ENCODE measurements at places on chromosomes 16 and 17.

DNA sequence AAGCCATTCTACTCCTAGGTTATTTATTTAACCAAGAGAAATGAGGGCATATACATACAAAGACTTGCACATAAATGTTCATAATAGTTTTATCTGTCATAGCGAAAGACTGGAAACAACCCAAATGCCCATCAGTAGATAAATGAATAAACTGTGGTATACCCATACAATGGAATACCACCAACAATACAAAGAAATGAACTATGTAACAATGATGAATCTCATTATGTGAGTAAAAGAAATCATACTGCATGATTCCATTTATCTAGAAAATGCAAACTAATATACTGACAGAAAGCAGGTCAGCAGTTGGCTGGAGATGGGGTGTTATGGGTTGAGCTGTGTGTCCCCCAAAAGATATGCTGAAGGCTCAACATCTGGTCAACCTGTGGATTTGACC, 57.3 kb downstream of the CEP95 start:
- DNase-seq: peak; percentile 12

GRCh38 chr16:71257768-71258167, 27.2 kb upstream of the HYDIN start:
- DNase-seq: no peak

DNA sequence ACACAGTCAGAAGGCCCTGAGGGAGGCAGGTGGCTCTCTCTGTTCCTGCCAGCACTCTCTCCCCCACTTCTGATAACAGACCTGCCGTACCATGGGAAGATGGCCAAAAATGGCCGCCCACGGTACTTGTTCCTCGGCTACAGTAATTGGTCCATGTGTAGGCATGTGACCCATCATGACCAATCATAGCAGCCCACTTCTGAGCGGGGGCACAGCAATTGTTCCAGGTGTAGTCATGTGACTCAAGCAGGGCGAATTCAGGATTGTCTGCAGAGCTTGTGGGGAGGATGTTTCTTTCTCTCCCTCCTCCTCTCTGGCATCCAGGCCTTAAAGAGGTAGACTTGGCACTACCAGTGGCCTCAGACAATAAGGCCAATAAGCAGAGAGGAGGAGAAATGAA, 250.4 kb downstream of the MRTFB start:
- no peak for DNase-seq

GRCh38 chr17:77438241-77439188, 297.7 kb downstream of the SEC14L1 start:
- no peak for DNase-seq

- DNase-seq: no peak
Measured at GRCh38 chr17:41492771-41493170, 3.1 kb upstream of the KRT36 start.

DNA sequence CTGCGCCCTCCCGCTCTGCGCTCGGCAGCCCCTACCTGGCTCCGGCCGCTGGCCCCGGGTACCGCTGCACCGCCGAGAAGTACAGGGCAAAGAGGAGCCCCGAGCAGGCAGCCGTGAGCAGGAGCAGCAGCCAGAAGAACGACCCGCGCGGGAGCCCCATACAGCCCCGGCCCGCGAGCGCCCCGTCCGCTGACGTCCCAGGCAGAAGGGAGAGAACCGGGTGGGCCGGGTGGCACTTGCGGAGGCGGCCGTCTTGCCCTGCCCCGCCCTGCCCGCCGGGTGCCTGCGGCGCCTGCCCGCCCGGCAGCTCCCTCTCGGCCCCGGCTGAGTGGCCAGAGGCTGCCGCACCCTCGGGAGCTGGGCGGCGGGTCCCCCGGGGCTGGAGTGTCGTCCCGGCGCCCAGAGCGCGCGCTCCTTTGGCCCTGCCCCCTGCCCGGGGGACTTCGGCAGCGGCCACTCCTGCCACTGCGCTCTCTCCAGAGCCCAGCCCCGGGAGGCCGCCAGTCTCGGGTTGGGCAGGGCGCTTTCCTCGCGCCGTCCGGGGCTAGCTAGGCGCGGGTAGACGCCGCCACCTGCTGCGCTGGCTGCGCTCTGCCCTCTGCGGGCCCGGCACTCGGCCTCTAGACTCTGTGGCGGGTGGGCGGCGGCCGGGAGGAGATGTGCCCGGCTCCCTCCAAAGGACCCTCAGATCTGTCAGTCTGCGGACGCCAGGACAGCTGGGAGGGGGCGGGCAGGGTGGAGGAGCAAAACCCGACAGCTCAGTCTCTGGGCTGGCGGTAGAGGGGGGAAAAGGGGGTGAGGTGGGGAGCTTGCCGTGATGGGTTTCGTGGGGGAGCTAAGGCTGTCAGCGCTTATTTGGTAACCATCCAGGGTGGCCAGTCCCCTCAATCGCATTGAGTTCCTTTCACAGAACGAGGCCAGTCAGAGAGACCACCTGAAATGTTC, at the start of gene ST6GALNAC2:
Gene ST6GALNAC2 (minus strand): TSS at position 212 of the 945 bp plus-strand sequence. CDS start 52 bp downstream, at position 160.
- no peak for DNase-seq

GRCh38 chr17:33366960-33367359, 73.9 kb upstream of the ASIC2 start:
- DNase-seq: no peak

GRCh38 chr17:47797797-47798196, 23.8 kb downstream of the OSBPL7 start:
- DNase-seq: no peak

GRCh38 chr16:67477960-67478554, 2.9 kb downstream of the ATP6V0D1 start:
- no peak for DNase-seq

- DNase-seq: peak; percentile 76
Measured at GRCh38 chr17:35312790-35313711, 60.4 kb downstream of the SLFN11 start.

DNA sequence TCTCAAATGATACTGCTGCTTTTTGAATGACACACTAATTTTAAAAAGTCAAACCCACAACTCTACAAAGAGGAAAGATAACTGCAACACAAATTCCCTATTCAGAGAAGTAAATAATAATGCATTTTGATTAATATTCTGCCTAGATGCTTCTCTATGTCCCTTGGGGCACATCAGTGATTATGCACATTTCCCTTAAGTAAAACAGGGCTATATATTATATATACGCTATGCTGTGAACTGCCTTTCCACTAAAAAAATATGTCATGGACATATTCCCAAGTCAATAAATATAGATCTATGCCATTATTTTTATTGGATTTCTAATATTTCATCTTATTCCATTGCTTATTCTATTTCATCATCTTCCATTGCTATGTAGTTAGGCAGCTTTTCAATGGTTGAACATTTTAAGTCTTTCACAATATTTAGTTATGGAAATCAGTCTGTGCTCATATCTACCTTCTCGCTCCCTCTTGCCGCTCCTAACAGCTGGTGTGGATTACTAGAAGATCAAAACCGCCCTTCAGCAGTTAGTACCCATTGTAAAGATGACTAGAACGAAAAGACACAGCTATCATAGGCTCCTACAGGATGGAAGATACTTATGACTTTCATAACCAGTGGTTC, 468.2 kb upstream of the GOT2 start:
- DNase-seq: no peak

DNA sequence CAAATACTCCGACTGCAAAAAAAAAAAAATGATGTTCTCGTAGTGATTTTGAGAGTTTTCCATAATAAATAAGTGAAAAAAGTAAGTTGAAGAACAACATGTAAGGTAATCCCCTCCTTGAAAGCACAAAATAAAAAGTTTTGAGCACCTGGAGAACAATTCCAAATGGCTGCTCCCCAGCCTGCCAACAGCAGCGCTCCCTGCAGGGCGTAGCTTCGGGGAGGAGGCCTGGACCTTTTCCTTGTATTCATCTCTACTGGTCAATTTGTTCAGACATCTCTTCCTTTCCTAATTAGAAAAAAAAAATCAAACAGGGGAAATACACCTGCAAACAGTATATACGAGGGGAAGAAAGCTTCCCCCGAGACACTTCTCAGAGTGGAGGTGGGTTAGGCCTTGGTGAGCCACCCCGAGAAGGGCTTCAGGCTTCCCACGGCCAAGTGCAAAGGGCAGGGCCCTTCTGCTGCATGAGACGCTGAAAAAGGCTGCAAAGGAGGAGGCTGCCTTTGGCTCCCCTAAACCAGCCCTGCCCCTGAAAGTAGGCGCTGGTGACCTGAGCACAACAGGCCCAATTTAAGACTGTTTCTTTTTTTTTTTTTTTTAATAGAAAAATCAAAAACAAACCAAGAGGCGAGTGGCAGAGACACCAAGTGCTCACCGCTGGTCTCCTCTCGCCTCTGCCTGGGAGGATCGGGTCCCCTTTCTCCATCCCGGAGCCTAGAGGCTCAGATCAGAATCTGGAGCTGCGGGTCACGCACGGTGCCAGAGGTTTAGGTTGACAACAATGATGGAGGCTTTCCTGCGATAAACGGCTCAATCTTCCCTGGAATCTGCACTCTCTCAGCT, 193.1 kb upstream of the FOXF1 start:
- no peak for DNase-seq

GRCh38 chr17:50620858-50621257, 13.8 kb upstream of the ABCC3 start:
- no peak for DNase-seq

DNA sequence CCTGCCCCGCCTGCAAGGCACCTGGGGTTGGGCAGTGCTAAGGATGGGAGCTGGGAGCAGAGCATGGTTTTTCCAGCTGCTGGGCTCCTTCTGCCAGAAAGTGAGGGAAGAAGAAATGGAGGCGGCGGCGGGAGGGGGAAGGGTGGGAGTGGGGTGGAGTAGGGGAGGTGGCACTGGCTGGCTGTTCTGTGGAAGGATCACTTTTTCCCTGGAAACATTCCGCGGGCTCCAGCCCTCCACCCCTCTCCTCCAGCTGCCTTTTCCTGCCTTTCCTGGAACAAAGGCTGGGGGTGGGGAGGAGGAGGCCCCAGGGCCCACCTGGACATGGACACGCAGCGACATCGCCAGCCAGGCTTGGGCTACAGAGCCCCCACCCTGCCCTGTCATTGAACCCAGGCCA, 41.1 kb downstream of the CFAP20 start:
- DNase-seq: no peak

GRCh38 chr17:18004884-18005305, 32.2 kb downstream of the DRC3 start:
- DNase-seq: no peak

DNA sequence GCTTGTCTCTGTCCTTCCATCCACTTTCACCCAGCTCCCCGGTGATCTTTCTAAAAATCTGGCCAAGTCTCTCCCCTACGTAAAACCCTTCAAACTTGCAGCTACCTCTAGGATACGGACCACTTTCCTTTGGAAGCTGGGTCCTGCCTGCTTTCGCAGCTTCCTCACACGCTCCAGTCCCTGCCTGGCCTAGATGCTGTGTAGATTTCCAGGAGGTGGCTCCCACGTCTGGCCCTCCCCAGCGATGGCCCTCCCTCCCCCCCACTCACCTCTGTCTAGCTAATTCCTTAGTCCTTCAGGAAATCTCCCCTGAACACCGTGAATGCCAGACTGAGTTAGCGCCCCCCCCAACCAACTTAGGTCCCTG, 579 bp upstream of the LRRC59 start:
- DNase-seq: no peak

- peak; percentile 79 for DNase-seq
Measured at GRCh38 chr16:28140788-28141618, 70.8 kb downstream of the XPO6 start.

- no peak for DNase-seq
Measured at GRCh38 chr17:73643852-73644144, 447 bp downstream of the SDK2 start.

- DNase-seq: no peak
Measured at GRCh38 chr16:57470711-57471110, 8.2 kb downstream of the POLR2C start.

GRCh38 chr16:84957792-84958191, 53.5 kb downstream of the ZDHHC7 start:
- no peak for DNase-seq

GRCh38 chr17:28216528-28216927, 102.5 kb upstream of the TMEM97 start:
- peak; percentile 33 for DNase-seq

- DNase-seq: no peak
Measured at GRCh38 chr16:55040366-55041086, 109.9 kb downstream of the IRX5 start.

DNA sequence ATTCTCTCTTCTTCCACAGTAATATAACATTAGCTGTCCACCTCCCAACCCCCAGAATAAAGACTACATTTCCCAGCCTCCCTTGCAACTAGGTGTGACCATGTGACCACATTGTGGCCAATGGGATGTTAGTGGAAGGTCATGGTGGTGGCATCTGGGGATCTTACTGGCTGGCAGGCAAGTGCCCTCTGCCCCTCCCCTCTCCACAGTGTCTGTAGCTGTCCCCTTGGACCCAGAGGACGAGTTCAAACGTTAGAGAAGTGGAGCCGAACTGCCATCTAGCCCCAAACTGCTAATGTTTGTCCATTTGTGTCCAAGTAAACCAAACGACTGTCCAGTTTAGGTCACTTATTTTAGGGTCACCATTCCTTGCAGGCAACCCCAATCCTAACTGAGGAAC, 26.6 kb upstream of the KCNG4 start:
- DNase-seq: peak; percentile 51

GRCh38 chr16:48556913-48557351, 53.0 kb downstream of the N4BP1 start:
- peak; percentile 73 for DNase-seq

GRCh38 chr17:39485555-39485954, 24.3 kb downstream of the CDK12 start:
- no peak for DNase-seq

- DNase-seq: no peak
Measured at GRCh38 chr16:86324320-86324719, 186.0 kb upstream of the FOXF1 start.

DNA sequence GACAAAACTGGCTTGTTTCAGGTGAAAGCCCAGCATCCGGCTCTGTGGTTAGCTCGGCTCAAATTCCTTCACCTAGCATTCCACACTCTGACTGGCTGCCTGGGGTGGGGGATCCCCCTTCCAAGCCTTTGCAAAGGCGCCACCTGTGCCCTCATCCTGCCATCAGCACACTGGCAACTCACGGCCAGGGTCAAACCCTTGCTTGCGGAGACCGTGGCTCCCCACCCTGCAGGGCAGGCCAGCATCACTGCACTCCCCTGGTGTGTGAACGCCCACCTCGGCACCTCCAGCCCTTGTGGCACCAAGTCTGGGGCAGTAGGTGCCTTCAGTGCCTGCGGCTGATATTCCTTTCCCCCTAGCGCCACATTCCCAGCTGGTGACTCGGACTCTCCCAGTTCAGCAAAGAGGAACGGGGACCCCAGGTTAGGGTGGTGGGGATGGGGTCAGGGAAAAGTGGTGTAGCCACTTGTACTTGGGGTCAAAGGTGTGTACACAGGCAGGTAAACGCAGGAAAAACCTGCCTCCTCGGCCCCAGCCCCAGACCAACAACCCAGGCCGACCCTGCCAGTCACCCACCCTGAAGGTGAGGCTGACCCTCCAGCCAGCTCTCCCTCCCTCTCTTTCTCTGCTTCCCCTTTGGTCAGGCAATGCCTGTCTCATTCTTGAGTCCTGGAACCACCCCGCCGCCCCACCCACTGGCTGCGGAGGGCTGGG, 1.1 kb downstream of the FLII start:
- no peak for DNase-seq

GRCh38 chr17:33377837-33378595, 84.9 kb upstream of the ASIC2 start:
- no peak for DNase-seq
